HT1080 (cell line): ENCODE measurements at places on chromosomes 16 and 17. TPM values are rescaled to one million over a fixed set of nuclear protein-coding genes. Genes with fewer than 3 reads are reported as not detected.

DNA sequence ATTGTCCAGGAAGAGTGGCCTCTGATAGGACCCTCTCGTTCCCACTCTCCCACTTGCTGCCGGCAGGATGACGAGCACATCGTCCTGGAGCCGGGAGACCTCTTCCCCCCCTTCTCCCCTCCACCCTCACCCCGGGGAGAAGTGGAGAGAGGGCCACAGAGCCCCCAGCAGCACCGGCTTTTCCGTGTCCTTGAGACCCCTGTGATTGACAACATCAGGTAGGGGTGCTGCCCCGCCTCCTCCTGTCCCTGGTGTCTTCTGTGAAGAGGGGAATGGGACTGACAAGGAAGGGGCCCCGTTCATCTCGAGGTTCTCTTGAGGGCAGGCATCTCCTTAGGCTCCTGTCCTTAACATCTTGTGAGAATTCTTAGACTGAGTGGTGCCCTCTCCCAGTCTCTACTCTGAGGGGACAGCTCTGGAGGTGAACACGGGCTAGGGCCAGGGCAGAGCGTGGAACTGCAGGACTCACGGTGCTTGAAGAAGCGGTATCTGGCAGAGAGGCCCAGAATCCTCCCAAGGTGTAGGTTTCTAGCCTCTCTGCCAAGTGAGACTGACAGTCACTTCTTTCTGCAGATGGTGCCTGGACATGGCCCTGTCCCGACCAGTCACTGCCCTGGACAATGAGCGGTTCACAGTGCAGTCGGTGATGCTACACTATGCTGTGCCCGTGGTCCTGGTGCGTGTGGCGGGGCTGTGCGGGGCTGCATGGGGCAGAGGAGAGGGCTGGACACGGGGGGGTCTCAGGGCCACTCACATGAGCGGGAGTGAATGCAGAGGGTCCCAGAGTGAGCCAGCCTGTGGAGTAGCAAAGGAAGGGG, 26.4 kb downstream of the CASKIN2 start:
- DNase-seq, result no peak

Gene TMEM220
- 0.24 TPM in 1 of 2 replicates, not detected in the other for total RNA-seq

Gene PPL
- 0.13 and 0.24 TPM in 2 replicates for total RNA-seq

Gene UNC45B
- not detected in 2 replicates for total RNA-seq

Gene NLRC3
- total RNA-seq, result under 0.01 and 0.11 TPM in 2 replicates

Gene SNX11
- total RNA-seq, result 15.7 and 18.3 TPM in 2 replicates
